ENCODE measurements at places on chromosomes 4 and X. TPM values are rescaled to one million over a fixed set of nuclear protein-coding genes. Genes with fewer than 3 reads are reported as not detected.
A peak's percentile ranks its signal among the peaks of the same experiment; 100 is the strongest.

DNA sequence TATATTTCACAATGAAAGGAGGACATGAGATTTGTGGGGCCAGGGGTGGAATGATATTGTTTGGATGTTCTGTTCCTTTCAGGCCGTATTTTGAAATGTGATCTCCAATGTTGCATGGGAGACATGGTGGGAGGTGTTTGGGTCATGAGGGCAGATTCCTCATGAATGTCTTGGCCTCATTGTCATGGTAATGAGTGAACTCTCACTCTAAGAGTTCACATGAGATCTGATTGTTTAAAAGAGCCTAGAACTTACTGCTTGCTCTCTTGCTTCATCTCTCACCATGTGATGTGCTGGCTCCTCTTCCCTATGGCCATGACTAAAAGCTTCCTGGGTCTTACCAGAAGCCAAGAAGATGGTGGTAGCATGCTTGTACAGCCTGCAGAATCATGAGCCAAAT, 1183.0 kb downstream of the TECRL start:
- H3K27me3 ChIP-seq: no peaks in the 10 kb centered on the region
- DNase-seq: no peak
- H3K36me3 ChIP-seq: no peaks in the 10 kb centered on the region
- no peak overlapping the region for H3K4me3 ChIP-seq

- H3K27ac ChIP-seq: peak overlapping the region; percentile 20
- no peaks in the 10 kb centered on the region for H3K36me3 ChIP-seq
- H3K27me3 ChIP-seq: no peaks in the 10 kb centered on the region
- peak overlapping the region; percentile 46 for H3K4me3 ChIP-seq
These were observed 788 bp downstream of the SHROOM2 start for GRCh38 chrX:9786798-9787635.

DNA sequence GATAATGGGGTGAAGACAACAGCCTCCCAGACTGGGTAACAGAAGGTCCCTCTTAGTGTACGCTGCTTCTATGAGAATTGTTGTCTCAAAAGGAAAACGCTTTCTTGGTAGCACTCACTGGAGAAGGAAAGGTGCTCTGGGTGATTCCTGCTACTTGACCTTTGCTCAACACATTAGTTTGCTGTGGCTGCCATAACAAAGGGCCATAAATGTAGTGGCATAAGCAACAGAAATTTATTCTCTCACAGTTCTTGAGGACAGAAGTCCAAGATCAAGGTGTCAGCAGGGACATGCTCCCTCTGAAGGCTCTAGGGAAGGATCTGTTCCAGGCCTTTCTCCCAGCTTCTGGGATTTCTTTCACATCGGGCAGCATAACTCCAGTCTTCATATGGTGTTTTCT, 19.0 kb downstream of the HCCS start:
- H3K4me1 ChIP-seq: no peaks in the 10 kb centered on the region
- H3K27ac ChIP-seq: no peak overlapping the region
- DNase-seq: no peak
- H3K4me3 ChIP-seq: no peak overlapping the region
- H3K27me3 ChIP-seq: no peaks in the 10 kb centered on the region

DNA sequence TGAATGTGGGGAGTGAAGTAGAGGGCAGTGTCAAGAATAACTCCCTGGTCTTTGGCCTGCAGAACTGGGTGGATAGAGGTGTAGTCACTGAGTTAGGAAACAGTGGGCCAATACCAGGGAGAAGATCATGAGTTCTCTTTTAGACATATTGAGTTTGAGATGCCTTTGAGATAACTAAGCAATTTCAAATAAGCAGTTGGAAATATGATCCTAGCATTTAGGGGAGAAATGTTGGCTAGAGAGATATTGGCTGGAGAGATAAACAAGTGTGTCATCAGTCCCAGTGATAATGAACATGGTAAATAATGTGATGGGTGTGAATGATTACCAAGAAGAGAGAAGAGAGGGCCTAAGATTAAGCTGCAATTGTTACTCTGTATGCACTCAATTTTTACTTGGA, 95.3 kb upstream of the HPRT1 start:
- H3K27me3 ChIP-seq: no peaks in the 10 kb centered on the region
- H3K4me3 ChIP-seq: no peak overlapping the region
- DNase-seq: no peak
- H3K36me3 ChIP-seq: no peaks in the 10 kb centered on the region
- no peaks in the 10 kb centered on the region for H3K4me1 ChIP-seq

- no peaks in the 10 kb centered on the region for H3K4me1 ChIP-seq
- no peaks in the 10 kb centered on the region for H3K36me3 ChIP-seq
- no peak for DNase-seq
These were observed 171.0 kb upstream of the PPP1R2C start for GRCh38 chrX:42948723-42949657.

DNA sequence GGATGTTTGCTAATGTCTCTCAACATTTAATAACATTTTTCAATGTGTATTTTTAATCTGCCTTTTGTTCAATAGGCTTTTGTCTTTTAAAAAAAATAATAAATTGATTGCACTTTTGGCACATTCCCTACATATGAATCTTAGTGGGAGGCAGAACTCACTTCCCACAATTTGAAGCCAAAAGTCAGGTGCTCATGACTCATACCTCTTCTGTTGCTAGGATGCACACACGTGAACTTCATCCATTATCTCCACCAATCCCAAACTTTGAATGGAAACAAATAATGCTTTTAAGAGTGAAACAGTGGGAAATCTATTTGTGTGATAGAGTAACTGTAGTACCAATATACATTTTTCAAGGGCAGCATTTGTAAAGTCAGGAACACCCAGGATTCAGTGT, 260.5 kb downstream of the IQCM start:
- no peak for DNase-seq
- H3K36me3 ChIP-seq: no peaks in the 10 kb centered on the region
- H3K27me3 ChIP-seq: no peaks in the 10 kb centered on the region
- H3K4me1 ChIP-seq: no peaks in the 10 kb centered on the region
- no peak overlapping the region for H3K27ac ChIP-seq
- no peak overlapping the region for H3K4me3 ChIP-seq

- H3K36me3 ChIP-seq: no peaks in the 10 kb centered on the region
- no peak overlapping the region for H3K27ac ChIP-seq
- no peak overlapping the region for H3K4me3 ChIP-seq
- H3K4me1 ChIP-seq: no peaks in the 10 kb centered on the region
- DNase-seq: peak; percentile 85
These were observed 107.4 kb upstream of the MAMLD1 start for GRCh38 chrX:150255441-150256296.

DNA sequence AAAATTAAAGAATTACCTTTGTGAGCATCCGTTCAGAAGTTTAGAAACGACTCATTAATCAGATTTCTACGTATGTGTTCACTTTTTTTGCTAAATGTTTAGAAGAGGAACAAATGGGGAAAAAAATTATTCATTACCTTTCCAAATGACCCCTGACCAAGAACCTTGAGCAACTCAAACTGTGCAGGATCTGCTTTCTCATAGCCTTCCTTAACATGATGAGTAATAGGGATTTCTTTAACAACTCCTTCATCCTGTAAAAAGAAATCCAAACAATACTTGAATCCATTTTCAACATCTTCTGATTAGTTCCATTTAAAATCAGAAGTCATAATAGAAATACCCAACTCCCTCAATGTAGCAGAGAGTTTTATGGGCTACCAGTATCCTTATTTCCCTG, 32.1 kb downstream of the RPS6KA6 start:
- no peaks in the 10 kb centered on the region for H3K36me3 ChIP-seq
- H3K27ac ChIP-seq: no peak overlapping the region
- DNase-seq: no peak
- H3K4me3 ChIP-seq: no peak overlapping the region

GRCh38 chr4:123018396-123018775, 96.0 kb upstream of the NUDT6 start:
- H3K27me3 ChIP-seq: no peaks in the 10 kb centered on the region
- no peak for DNase-seq
- H3K27ac ChIP-seq: no peak overlapping the region
- H3K4me1 ChIP-seq: no peaks in the 10 kb centered on the region
- H3K4me3 ChIP-seq: no peak overlapping the region

GRCh38 chrX:22124098-22124497, 92.0 kb downstream of the PHEX start:
- no peak overlapping the region for H3K4me3 ChIP-seq
- no peak overlapping the region for H3K27ac ChIP-seq
- H3K27me3 ChIP-seq: no peaks in the 10 kb centered on the region
- no peaks in the 10 kb centered on the region for H3K36me3 ChIP-seq
- DNase-seq: no peak

- no peaks in the 10 kb centered on the region for H3K36me3 ChIP-seq
- H3K4me3 ChIP-seq: no peak overlapping the region
- DNase-seq: no peak
- no peaks in the 10 kb centered on the region for H3K4me1 ChIP-seq
These were observed 87.2 kb upstream of the PITX2 start for GRCh38 chr4:110710070-110710469.

The AFF2 gene
- total RNA-seq: 0.74 TPM

The TACR3 gene
- not detected for total RNA-seq

The PDGFC gene
- total RNA-seq: 19.4 TPM

Measured in vagina (tissue), 2 donors.